ENCODE measurements at places on chromosomes 7 and 10. TPM values are rescaled to one million over a fixed set of nuclear protein-coding genes. Genes with fewer than 3 reads are reported as not detected.

DNA sequence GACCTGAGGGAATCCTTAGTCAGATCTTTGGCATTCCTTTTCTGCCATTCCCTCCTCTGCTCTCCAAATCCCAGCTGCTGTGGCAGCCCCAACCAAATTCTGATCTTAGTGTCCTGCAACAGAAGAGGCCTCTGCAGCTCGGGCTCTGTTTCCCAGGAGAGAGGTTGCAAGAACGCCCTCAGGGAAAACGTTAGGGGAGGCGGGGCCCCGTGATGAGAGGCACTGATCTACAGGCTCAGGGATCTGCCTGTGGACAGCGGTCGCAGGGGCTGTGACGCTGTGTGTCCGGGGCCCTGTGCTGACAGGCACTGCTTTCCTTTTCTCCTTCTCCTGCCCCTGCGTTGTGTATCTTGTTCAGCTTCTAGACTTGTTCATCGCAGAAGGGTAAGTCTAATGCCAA is 57.3 kb upstream of the DPYSL4 start:
- no peak overlapping the region for H3K4me3 ChIP-seq
- H3K4me1 ChIP-seq: no peaks in the 10 kb centered on the region
- DNase-seq: no peak
- no peak overlapping the region for H3K27ac ChIP-seq
- H3K36me3 ChIP-seq: no peaks in the 10 kb centered on the region

DNA sequence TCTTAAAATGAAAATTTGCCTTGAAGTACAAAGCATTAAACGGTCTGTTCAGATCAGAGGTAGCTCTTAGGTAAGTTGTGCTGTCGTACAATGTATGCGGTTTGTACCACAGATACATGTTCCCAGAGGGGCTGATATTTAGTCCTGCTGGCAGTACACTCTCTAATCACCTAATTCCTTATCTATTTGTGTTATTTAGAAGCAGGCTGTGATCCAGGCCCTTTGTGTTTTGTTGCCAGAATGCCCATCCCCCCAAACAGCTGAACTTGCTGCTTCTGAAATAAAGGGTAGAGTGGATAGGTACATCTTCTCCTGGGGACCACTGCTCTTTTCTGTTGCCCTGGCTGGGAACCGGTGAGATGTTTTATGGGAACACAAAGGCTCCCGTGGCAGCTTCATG is 84.5 kb downstream of the SND1 start:
- DNase-seq: no peak
- H3K4me3 ChIP-seq: no peak overlapping the region
- no peaks in the 10 kb centered on the region for H3K4me1 ChIP-seq
- H3K36me3 ChIP-seq: no peaks in the 10 kb centered on the region

DNA sequence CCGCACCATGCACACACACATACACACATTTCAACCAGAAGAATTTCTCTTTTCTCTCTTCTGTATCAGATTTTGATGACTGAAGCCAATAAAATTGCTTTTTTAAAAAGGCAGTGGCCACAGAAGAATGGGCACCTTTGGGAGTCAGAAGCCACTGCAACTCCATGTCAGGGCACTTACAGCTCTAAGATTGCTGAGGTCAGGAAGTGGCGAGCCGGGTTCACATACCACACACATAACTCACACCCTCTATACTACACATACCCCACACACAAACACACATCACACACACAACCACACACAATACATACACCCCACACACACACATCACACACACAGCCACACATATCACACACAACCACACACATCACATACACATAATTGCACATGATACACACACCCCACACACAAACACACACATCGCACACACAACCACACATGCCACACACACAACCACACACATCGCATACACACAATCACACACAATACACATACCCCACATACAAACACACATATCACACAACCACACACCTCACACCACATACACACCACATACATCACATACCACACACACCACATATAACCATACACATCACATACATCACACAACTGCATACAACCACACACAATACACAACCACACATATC is 31.2 kb downstream of the GPRIN2 start:
- no peak overlapping the region for H3K4me3 ChIP-seq
- H3K36me3 ChIP-seq: no peaks in the 10 kb centered on the region
- H3K4me1 ChIP-seq: no peaks in the 10 kb centered on the region
- no peaks in the 10 kb centered on the region for H3K27me3 ChIP-seq
- DNase-seq: no peak
- H3K27ac ChIP-seq: no peak overlapping the region

GRCh38 chr10:77304192-77304591 is 333.4 kb downstream of the KCNMA1 start:
- no peaks in the 10 kb centered on the region for H3K4me1 ChIP-seq
- H3K27me3 ChIP-seq: no peaks in the 10 kb centered on the region
- no peak overlapping the region for H3K27ac ChIP-seq

DNA sequence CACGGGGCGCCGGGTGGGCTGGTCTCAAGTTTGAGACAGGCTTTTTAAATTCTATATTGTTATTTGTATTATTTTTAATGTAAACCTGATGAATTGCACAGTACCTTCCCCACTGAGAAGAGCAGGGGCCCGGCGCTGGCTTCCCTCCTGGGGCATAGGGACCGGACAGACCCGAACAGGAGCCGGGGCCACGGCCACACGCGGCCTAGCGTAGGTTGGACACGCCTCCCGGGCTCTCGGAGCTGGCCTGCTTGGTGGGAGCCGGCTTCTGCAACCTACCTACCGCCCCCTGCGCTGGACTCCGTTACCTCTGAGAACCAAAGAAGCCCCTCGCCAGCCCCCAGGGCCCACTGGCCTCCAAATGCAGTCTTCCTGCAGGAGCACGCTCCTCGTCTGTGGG is 19.8 kb upstream of the LANCL2 start:
- H3K27ac ChIP-seq: no peak overlapping the region
- no peaks in the 10 kb centered on the region for H3K36me3 ChIP-seq
- no peaks in the 10 kb centered on the region for H3K27me3 ChIP-seq
- no peak for DNase-seq

- H3K27me3 ChIP-seq: no peaks in the 10 kb centered on the region
- H3K4me1 ChIP-seq: no peaks in the 10 kb centered on the region
- no peak overlapping the region for H3K27ac ChIP-seq
- H3K36me3 ChIP-seq: no peaks in the 10 kb centered on the region
- no peak for DNase-seq
- H3K4me3 ChIP-seq: no peak overlapping the region
Observed at GRCh38 chr10:109746861-109747260, 176.4 kb downstream of the XPNPEP1 start.

DNA sequence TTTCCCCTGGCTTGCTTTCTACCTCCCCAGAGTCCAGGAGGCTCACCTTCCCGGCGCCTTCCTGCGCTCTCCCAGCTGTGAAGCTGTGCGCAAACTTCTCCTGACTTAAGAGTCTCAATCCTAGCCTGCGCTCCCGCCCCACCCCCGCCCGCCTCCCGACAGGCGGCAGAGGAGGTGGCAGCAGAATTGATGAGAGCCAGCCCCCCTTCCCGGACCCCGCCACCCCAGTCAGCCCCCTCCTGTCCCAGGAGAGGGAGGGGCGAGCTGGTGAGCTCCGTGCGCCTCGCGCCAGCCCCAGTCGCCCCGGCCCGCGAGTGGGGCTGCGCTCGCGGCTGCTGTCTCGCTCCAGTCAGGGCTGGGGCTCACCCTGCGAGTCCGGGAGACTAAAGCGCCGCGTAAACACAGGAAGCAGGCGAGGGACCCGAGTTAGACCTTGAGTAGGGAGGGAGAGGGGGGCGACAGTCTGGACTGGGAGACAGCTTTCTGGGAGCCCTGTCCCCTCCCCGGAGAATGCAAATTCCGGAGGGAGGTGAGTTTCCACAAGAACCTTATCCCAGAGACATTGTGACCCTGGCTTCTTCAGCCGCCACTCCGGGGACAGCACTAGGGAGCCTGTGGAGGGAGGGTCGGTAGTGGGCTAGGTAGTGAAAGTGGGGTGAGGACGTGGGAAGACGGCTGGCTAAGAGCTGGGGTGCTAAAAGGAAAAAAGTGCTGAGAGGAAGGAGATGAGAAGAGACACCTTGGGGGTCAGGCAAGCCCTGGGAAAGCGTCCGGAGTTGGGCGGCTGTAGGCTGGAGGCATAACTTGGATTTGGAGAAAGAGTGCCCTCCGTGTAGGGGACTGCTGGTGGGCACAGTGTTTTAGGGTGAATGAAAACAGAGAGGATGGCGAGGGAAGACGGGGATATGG is at the start of gene CALCR:
Gene CALCR (minus strand): TSS at position 79 of the 909 bp plus-strand sequence. CDS start 87,743 bp downstream, outside the sequence.
- H3K27ac ChIP-seq: no peak within 1 kb of the TSS
- H3K36me3 ChIP-seq: no peaks in the 10 kb centered on the region
- H3K4me1 ChIP-seq: no peaks in the 10 kb centered on the region
- no peak for DNase-seq

SPAM1 gene
- total RNA-seq: not detected

TUBB8 gene
- not detected for total RNA-seq

Measured in pancreas (tissue), 10 donors.